GM19239 (cell line): ENCODE measurements at places on chromosomes 2 and 18.

DNA sequence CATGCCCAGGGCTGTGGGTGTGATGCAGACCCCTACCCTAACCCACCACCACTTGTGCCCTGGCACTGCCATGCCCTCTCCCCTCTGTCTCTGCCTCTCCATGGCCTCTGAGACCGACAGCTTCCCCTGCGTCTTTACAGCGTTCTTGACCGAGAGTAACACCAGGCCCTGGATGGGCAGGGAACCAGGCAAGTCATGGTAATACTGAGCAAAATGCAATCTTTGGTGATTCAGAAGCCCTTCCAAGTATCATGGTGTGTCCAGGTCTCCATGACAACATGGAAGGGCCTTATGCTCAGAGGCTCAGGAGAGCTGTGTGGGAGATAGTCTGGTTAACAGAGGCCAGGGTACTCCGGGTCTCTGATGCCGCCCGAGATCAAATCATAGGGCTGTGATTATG is 176.1 kb downstream of the KLHL29 start:
- DNase-seq = no peak

DNA sequence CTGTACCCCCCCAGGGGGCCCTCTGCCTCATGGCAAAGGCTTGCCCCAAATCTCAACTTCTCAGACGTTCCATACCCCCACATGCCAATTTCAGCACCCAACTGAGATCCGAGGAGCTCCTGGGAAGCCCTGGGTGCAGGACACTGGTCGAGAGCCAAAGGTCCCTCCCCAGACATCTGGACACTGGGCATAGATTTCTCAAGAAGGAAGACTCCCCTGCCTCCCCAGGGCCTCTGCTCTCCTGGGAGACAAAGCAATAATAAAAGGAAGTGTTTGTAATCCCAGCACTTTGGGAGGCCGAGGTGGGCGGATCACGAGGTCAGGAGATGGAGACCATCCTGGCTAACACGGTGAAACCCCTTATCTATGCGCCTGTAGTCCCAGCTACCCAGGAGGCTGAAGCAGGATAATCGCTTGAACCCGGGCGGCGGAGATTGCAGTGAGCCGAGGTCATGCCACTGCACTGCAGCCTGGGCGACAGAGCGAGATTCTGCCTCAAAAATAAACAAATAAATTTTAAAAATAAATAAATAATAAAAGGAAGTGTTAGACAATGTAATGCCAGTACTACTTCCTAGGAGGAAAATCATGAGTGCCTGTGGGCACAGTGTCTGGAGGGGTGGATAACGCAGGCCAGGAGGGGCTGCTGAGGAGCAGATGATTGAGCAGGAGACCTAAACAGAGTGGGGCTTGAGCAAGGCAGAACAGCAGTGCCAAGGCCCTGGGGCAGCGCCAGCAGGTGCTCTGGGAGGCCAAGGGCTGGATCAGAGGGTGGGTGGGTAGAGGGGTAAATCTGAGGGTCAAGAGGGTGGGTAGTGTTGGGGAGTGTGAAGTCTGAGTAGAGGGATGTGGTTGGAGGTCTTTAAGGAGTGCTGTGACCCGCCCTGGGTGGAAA is 4.0 kb downstream of the ALPP start:
- DNase-seq = no peak

DNA sequence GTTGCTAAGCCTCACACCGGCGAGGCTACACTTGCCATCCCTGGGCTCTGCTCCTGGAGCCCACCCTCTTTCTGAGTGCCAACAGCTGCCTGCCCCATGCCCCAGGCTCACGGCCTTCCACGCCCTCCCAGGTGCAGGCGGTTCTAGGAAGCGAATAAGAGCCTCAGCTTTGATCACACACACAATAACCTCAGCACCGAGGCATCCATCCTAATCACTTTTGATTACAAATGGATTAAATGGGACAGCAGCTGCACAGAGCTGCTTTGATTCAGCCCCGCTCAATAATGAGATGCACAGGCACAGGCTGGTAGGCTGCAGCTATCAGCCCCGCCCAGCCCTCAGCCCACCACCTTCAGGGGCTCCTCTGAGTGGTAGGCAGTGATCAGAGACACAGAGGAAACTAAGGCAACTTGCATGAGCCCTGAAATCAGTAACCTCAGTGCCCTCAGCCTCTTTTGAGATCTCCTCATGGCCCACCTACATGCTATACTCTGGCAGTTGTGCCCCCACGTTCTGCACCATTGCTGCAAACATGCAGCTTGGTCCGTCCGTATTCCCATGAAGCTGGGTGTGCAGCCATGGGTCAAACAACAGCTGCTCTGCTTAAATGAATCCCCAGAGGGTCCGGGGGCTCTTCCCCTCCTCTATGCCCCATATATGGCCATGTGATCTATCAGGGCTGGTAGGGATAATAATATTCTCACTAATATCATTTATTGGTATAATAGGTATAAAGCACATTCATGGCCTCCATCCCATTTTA is 171.4 kb downstream of the SETBP1 start:
- DNase-seq = no peak

DNA sequence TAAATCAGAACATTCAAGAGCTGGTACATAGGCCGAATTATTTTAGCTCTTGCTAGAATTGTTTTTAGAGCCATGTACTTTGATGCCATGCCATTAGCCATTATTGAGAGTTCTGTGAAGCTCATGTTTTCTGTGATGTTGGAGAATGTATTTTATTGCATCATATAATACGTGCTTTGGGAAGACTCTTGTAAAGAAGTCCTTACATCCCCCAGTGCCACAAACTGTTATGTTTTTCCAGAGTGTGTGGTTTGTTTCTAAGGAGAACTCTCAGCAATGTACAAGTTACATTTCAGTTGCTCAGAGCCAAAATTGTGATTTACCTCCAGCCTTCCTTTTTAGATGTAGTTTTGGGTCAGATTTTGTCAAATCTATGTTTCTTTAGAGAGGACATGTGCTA is 148.6 kb downstream of the HAUS1 start:
- DNase-seq = no peak
